ENCODE measurements at places on chromosomes 4 and X.

DNA sequence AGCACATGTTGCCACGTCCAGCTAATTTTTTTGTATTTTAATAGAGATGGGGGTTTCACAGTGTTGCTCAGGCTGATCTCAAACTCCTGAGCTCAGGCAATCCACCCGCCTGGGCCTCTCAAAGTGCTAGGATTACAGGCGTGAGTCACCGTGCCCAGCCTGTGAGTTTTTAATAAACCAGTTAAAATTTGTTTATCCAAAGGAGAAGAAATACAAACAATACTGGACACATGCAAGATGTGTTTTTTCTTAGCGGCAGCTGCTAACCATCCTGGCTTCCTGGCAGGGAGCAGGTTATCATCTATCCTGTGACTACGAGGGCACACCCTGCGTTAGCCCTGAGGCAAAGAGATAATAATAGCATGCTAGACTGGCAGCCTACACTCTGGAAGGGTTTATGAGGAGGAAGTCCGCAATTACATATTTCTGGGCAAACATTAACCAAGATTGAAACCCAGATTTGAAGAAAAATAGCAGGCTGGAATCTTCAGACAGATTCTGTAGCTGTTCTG lies 191.4 kb downstream of the SPRY1 start:
- DNase-seq = no peak

- no peak for DNase-seq
These were observed 202.0 kb upstream of the GRID2 start for GRCh38 chr4:92101737-92102172.

- DNase-seq = no peak
These were observed 2108.9 kb upstream of the TENM3 start for GRCh38 chr4:180134091-180134866.

- no peak for DNase-seq
These were observed 164.9 kb downstream of the DCTD start for GRCh38 chr4:182752158-182752910.

- DNase-seq = no peak
These were observed 41.3 kb upstream of the CRMP1 start for GRCh38 chr4:5933996-5934831.

DNA sequence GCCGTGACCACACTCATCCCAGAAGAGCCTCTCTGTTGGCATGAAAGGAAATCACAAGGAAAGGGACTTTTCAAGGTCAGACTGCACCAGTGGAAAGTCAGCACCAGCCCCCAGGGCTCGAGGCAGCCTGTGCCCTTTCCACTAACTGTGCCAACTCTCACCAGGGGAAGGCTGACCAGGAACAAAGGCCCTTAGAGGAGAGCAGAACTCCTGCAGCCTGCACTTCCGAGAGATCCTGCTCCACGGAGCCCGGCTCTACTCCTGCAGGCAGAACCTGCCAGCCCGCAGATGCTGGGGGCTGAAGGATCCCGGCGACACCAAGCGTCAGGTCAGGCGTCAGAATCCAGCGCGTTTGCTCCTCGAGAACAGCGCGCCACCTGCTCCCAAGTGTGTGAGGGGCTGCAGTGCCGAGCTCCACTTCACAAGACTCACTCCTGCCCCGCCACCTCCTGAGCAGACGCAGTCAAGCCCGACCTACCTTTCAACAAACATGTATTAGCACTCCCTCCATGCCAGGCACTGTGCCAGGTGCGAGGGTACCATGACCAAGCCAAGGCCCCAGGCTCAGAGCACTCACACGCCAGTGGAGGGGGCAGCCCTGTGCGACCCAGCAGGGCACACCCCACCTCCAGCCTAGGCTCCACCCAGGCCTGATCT lies 13.6 kb upstream of the HELT start:
- no peak for DNase-seq
